ENCODE measurements at places on chromosomes 12 and 14.

DNA sequence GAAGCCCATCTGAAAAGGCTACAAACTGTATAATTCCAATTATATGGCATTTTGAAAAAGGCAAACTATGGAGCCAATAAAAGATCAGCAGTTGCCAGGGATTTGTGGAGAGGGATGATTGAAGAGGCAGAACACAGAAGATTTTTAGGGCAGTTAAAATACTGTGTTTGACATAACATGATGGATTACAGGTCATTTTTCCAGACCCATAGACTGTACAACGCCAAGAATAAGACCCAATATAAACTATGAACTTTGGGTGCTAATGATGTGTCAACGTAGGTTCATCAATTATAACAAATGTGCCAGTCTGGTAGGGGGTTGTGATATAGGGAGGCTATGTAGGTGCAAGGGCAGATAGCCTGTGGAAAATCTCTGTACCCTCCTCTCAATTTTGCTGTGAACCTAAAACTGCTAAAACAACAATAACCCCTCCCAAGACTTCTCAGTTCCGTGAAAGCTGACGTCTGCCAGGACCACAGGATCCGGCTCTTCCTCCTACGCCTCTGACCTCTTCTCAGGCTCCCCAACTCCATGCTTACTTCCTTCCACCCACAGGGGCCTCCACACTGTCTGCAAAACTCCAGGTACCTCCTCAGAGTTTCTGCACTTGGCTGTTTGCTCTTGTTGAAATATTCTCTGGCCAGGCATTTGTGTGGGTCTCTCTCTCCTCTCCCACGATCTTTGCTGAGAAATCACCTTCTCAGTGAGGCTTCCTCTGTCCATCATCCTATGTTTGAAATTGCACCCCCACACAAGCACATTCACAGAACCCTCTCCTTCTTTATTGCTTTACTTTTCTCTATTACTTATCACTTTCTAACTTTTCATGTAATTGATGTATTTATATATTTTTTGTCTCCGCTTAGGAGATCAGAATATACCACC is 131.4 kb downstream of the BBS10 start:
- DNase-seq = no peak

GRCh38 chr14:75283162-75283832 is 4.7 kb downstream of the FOS start:
- DNase-seq = no peak

DNA sequence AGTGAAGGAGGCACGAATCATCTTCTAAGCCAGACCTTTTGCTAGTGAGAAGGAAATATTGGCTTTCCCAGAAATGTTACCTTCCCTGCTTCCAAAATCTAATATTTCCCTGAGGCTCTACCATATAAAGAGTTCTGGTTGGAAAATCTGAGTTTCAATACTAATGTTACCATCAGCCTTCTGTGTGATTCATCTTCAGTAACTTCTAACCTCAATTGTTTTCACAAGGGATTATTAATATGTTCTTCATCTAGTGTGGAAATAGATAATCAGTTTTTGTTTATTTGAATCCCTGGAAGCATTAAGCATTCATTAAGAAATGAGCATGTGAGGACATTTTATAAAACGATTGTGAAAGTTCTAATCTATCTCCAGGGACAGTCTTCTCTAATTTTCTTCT is 720.9 kb downstream of the AACS start:
- no peak for DNase-seq

DNA sequence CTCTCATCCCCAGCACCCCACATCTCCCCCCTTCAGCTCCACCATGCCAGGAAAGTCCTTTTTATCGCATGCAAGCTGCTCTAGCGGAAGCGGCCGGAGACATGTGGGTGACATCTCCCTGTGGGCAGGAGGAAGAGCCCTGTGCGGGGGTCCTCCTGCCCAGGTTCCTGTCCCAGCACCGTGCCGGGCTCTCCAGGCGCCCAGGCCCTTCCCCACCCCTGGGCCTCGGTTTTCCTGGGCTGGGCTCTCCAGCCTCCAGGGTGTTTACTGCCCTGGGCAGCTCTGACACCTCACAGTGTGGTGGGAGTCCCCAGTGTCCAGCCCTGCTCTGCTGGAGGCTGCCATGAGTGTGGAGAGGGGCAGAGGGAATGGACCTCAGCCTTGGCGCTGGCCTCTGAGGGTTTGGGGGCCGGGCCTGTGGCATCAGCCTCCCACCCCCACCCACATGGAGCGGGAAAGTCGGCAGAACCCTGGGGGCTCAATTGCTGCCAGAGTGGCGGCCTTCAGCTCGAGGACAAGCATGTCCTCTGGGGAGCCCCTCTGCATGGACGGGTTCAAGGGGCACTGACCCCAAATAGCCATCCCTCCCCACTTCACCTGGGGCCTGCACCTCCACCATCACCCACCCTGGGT is 16.9 kb downstream of the ASPG start:
- DNase-seq = no peak

DNA sequence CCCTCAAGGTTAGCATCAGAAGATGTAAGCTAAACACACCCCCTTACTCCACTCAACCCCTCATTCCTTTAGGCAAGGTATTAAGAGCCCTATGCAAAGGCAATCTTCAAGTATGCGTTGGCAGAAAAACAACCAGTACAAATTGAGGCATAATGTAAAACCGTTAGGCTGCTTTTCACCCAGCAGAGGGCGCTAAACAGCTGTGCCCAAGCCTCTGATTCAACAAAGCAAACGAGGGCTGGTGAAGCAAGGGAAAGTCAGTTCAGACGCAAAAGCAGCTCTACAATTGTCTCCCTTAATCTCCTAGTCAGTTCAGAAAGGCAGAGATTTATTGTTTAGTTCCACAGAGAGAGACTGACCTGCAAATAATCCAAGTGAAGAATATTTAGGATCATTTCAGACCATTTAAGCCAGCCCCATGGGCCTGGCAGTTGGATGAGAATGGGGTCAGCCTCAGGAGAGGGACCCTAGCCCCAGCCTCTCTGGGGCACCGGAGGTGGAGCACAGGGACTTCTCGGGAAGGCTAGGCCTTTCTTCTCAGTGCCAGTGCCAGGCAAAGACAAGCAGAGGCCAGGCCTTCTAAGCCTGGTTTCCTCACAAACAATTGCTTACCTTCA is 23.5 kb downstream of the DCAF5 start:
- peak; percentile 26 for DNase-seq

- peak; percentile 65 for DNase-seq
Observed at GRCh38 chr14:105168979-105169507, 467 bp upstream of the JAG2 start.

DNA sequence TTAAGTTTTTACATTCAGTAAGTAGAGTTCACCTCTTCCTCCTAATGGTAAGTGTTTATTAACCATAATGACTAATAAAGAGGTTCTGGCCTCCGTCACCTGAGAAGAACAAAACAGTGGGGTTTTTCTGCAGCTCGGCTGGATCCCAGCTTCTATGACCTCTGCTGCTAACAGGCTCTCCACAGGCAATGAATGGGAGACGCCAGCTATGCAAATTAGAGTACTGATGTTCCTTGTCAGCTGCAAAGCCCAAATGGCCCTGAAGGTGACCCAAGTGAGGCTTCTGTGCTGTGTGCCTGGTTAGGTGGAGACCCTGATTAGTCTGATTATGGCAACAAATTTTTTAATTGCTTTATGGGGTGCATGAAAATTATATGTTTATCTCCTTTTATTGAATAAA is 218.1 kb downstream of the APAF1 start:
- DNase-seq = no peak

DNA sequence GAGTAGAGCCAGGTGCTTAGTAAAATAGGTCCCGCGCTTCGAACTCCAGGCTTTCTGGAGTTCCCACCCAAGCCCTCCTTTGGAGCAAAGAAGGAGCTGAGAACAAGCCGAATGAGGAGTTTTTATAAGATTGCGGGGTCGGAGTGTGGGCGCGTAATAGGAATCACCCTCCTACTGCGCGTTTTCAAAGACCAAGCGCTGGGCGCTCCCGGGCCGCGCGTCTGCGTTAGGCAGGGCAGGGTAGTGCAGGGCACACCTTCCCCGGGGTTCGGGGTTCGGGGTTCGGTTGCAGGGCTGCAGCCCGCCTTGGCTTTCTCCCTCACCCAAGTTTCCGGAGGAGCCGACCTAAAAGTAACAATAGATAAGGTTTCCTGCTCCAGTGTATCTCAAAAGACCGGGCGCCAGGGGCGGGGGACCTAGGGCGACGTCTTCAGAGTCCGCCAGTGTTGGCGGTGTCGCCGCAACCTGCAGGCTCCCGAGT is 3.6 kb downstream of the SSTR1 start:
- no peak for DNase-seq

- DNase-seq = no peak
Observed at GRCh38 chr14:92624764-92625163, 111.2 kb downstream of the RIN3 start.

- no peak for DNase-seq
Observed at GRCh38 chr14:94052662-94053061, 26.5 kb downstream of the OTUB2 start.

- DNase-seq = no peak
Observed at GRCh38 chr14:37668646-37669045, 73.2 kb downstream of the TTC6 start.

DNA sequence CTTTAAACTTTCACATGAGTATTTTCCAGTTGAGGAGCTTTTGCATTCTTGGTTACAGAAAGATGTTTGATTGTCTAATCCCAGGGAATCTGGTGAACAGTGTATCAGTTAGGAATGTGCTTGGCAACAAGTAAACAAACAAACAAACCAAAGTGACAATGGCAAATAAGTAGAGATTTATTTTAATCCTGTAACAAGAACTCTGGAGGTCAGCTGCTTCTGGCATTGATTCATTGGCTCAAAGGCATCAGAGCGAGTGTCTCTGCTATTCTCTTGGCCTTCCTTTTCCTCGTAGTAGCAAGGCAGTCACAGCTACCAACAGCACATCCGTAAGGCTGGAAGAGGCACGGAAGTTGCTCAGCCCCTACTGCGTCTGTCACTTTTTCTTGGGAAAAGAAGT is 37.2 kb downstream of the CRADD start:
- DNase-seq = no peak

DNA sequence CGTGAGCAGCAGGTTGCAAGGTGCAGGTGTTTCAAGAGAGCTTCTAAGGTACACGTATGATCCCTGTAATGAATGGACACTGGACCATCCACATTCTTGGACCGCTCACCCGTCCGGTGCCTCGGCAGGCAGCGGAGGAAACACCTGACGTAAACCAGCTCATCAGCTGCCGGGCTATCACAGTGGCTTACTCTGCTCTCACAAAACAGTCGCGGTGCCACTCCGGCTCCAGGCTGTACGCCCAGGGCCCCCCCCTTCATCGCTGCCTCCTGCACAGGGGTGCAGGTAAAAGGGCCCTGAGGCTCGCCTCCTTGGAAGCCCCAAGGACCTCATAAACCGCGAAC is 436 bp downstream of the VPS33A start:
- DNase-seq = peak; percentile 32

- no peak for DNase-seq
Observed at GRCh38 chr14:31897581-31898186, 179.4 kb upstream of the ARHGAP5 start.

GRCh38 chr12:43284486-43285158 is 267.4 kb downstream of the ADAMTS20 start:
- DNase-seq = no peak

DNA sequence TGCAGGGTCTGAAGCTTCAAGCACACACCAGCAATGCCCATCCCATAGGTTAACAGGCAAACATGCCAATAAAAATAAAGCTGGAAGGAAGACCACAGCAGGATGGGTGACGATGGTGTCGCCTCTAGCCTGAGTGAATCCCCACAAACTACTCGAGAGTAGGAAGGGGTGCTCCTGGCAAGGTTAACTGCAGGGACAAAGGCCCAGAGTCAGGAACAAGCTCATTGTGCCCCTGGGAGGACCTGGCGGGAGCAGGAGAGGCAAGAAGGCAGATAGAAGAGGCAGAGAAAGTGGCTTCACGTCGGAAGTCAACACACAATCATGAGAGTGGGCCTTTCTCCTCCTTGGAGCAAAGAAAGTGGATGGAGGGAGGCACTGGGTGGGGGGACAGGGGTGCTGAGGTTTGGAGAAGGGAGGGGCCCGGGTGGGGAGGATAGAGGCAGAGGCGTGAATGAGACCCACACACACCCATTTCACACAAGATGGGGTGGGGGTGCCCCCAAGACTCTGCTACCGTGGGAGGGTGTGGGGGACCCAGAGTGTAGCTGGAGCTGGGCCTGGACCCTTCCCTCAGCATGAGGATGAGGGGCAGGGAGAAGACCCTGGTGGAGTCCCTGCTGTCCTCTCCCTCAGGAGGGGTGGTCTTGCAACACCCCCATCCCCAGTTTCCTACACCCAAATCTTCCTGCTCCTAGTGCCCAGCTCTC is 43.1 kb downstream of the DIO3 start:
- DNase-seq = no peak

GRCh38 chr12:130645751-130646150 is 70.3 kb downstream of the RIMBP2 start:
- no peak for DNase-seq

DNA sequence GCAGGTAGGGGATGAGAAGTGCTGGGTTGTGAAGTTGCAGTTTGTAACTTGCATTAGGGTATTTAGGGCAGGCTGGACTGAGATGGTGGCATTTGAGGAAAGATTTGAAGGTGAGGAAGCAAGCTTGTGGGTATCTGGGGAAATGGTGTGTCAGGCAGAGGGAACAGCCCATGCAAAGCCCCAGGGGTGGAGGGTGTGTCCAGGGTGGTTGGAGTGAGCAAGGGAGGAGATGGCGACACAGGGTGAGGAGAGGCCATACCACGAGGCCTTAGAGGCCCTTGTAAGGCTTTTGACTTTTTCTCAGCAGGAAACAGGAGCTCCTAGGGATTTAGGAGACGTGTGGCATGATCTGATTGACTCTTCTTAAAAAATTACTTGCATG is 136.9 kb downstream of the NUAK1 start:
- no peak for DNase-seq

DNA sequence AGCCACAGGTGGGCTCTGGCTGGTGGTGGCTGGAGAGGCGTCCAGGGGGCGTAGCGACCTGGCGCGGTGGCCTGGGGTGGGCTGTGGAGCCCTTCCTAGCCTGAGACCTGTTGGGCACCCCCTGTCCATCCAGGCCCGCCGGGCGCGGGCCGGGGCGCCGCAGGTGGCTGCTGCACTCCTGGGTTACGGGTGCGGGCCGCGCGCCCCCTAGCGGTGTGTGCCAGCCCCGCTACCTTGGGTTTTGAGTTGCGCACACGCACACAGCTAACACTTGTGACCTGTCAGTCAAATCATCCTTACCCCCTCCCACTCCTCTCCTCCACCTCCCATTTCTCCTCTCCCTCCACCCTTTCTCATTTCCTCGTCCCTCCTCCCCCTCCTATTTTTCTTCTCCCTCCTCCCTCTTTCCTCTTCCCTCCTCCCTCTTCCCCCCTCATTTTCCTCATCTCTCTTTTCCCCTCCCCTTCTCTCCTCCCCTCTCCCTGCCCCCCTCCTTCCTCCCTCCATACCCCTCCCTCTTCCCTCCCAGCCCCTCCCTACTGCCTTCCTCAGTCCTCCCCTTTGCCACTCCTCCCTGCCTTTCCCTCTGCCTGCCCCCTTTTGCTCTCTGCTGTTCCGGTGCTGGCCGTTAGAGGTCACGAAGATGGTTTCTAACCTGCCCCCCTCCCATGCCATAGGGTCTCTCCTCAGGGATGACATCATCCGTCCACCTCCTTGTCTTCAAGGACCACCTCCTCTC is 2.3 kb downstream of the MEG3 start:
- DNase-seq = no peak

- DNase-seq = no peak
Observed at GRCh38 chr12:52366738-52367485, at the start of gene KRT85. Gene KRT85, minus strand, starts transcription at chr12:52367481. Its CDS starts 76 bp downstream, at chr12:52367405.
